ENCODE measurements at places on chromosomes 12 and 14.
A peak's percentile ranks its signal among the peaks of the same experiment; 100 is the strongest.

GRCh38 chr12:99611599-99611998, 36.0 kb upstream of the GARIN6 start:
- no peak for DNase-seq

DNA sequence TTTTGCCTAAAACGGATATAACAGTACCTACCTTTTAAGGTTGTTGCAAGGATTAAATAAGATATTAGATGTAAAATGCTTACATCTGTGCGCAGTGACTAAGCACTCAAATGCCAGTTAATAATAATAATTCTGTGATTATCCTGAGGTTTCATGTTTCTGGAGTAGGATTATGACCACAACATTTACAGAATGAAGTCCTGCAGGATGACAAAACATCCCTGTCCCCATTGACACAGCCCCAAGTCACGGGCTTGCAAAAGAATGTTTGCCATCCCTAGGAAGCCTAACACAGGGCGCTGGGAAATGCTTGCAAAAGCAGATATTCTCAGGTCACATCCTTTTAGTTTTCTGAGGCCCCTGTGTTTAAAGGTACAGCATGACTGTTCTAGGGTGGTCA, 20.1 kb downstream of the SUSD6 start:
- DNase-seq = no peak

GRCh38 chr12:75674393-75674792, 163.0 kb upstream of the KRR1 start:
- DNase-seq = no peak

DNA sequence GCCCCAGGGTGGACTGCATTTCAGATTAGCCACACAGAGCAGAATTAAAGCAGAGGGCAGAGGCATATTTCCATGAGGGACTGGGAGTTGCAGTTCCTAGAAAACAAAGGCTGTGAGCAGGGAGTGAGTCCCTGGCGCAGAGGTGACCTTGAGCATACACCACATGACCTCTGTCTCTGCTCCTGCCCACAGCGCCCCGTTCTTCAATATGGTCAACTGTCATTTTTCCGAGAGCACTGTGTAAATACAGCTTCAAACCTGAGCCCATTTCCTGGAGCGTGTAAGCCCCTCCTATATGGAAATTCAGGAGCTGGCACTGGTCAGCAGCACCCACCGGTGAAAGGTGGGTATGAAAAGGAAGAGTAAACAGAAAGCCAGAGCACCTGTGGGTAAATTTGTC, 192.2 kb upstream of the PELI2 start:
- no peak for DNase-seq

- no peak for DNase-seq
Observed at GRCh38 chr12:524167-524951, 64.6 kb downstream of the B4GALNT3 start.

- no peak for DNase-seq
Observed at GRCh38 chr14:24578558-24578957, 2.5 kb upstream of the CTSG start.

GRCh38 chr14:54568821-54569595, 2.1 kb downstream of the SAMD4A start:
- DNase-seq = peak; percentile 40

DNA sequence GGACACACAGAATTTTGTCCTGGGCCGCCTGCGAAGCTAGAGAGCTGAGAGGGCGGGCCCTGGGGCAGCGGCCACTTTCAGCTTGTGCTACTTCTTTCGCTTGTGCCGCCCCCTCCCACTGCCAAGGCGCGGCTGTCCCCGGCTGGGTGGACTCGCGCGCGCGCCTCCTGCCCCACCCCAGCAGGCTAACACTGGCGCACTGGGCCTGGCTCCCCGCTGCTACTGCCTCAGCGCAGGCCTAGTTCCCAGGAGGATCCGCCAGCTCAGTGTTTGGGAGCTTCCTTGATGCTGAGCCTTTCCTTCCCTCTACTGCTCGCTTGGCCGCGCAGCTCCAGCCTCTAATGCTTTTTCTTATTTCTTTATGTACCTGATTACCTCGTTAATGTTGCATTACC, 27.4 kb upstream of the METAP2 start:
- DNase-seq = peak; percentile 70

Measured in lung (tissue), 17 donors.